ENCODE measurements at places on chromosomes 5 and 9. TPM values are rescaled to one million over a fixed set of nuclear protein-coding genes. Genes with fewer than 3 reads are reported as not detected.

GRCh38 chr9:36995927-36996705, 38.0 kb downstream of the PAX5 start:
- no peak overlapping the region for H3K27ac ChIP-seq
- H3K4me1 ChIP-seq = no peaks in the 10 kb centered on the region
- H3K36me3 ChIP-seq = no peaks in the 10 kb centered on the region

GRCh38 chr9:109593612-109594011, 95.5 kb upstream of the PTPN3 start:
- no peaks in the 10 kb centered on the region for H3K27me3 ChIP-seq
- H3K4me3 ChIP-seq = no peak overlapping the region
- DNase-seq = no peak

- H3K4me3 ChIP-seq = no peak overlapping the region
- H3K4me1 ChIP-seq = peaks cover 33% of the 10 kb centered on the region
- H3K36me3 ChIP-seq = no peaks in the 10 kb centered on the region
- DNase-seq = no peak
- no peak overlapping the region for H3K27ac ChIP-seq
Observed at GRCh38 chr5:135433681-135434426, 13.3 kb downstream of the DCANP1 start.

The BTNL9 gene
- 358 TPM for total RNA-seq

- H3K36me3 ChIP-seq = no peaks in the 10 kb centered on the region
- no peak overlapping the region for H3K4me3 ChIP-seq
- no peaks in the 10 kb centered on the region for H3K4me1 ChIP-seq
- no peak overlapping the region for H3K27ac ChIP-seq
Observed at GRCh38 chr5:120499876-120500563, 35.9 kb downstream of the PRR16 start.

The ARSI gene
- 2.9 TPM for total RNA-seq

- H3K27ac ChIP-seq = no peak overlapping the region
- no peaks in the 10 kb centered on the region for H3K27me3 ChIP-seq
- no peak for DNase-seq
Observed at GRCh38 chr9:110464321-110464720, 115.2 kb downstream of the SVEP1 start.

DNA sequence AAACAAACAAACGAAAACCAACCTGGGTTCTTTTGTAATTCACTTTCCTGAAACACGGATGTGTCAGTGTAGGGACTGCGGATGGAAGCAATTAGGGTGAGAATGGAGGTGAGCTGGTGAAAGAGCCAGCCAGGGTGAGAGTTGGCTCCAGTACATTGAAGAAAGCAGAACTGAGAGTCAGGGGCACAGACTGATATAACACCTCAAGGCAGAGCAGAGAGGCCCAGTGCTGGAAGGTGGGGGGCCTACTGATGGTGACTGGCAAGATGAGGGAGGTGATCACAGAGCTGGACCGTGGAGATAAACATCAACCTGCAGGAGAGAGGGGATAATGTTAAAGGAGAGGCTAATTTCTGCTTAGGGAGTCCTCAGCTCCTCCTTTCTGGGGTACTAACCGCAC, 221.1 kb downstream of the MAN2A1 start:
- DNase-seq = no peak
- no peak overlapping the region for H3K27ac ChIP-seq

- H3K27ac ChIP-seq = no peak overlapping the region
- peaks cover 2% of the 10 kb centered on the region for H3K4me1 ChIP-seq
- no peaks in the 10 kb centered on the region for H3K27me3 ChIP-seq
Observed at GRCh38 chr5:112554101-112554977, 135.3 kb upstream of the EPB41L4A start.

GRCh38 chr5:73131711-73132425, 11.5 kb downstream of the TMEM171 start:
- no peaks in the 10 kb centered on the region for H3K36me3 ChIP-seq
- H3K4me1 ChIP-seq = no peaks in the 10 kb centered on the region
- no peak for DNase-seq
- H3K4me3 ChIP-seq = no peak overlapping the region
- no peak overlapping the region for H3K27ac ChIP-seq

GRCh38 chr9:133761641-133762248, 23.6 kb upstream of the SARDH start:
- no peak for DNase-seq
- H3K4me3 ChIP-seq = no peak overlapping the region
- no peak overlapping the region for H3K27ac ChIP-seq
- no peaks in the 10 kb centered on the region for H3K4me1 ChIP-seq
- H3K27me3 ChIP-seq = no peaks in the 10 kb centered on the region
